ENCODE measurements at places on chromosomes 1 and 21.

DNA sequence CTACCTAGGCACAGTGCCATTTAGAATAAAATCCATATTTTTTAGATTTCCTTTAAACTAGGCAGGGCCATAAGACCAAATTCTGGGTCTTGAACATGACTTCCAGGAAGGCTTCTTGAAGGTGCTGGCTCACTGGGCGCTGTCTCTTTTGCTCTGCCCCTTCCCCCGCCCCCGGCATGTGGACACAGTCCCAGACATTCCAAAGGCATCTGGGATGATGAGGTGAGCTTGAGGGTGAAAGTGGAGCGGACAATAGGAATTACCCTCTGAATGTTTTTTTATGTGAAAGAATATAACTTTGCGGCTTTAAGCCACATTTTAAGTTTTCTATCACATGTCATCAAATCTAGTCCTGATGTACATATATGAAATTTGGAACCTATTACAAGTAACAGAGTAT is 29.4 kb downstream of the RWDD3 start:
- no peak for DNase-seq

GRCh38 chr1:203754455-203754864 is 10.5 kb upstream of the LAX1 start:
- no peak for DNase-seq

DNA sequence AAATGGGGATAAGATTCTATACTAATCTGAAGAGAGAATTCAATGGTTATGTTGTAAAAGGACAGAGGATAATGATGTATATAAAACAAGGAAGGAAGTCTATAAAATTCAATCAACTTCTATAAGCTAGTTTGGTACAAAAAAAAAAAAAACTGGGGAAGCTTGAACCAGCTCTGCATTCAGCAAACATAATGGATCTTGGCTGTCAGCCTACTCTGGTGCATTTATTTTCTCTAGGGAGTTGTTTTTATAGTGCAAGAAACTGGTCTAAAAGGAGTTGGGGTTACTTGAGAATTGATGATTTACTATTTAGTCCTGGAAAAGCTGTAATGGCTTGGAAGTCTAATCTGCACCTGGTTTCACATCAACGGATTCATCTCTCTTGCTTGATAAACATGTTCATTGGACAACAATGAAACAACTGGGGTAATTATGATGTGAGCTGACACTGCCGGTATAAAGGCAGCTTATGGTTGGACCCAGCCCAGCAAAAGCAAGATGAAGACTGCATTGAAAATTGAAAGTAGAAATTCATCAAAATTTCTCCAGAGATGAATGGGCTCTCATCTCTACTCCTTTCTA is 199.4 kb upstream of the NRIP1 start:
- no peak for DNase-seq

- DNase-seq, result no peak
Observed at GRCh38 chr1:166902279-166902678, 26.2 kb upstream of the TADA1 start.

GRCh38 chr1:78726686-78727085 is 77.1 kb downstream of the IFI44 start:
- no peak for DNase-seq

- DNase-seq, result no peak
Observed at GRCh38 chr1:222382171-222382570, 165.7 kb downstream of the HHIPL2 start.

DNA sequence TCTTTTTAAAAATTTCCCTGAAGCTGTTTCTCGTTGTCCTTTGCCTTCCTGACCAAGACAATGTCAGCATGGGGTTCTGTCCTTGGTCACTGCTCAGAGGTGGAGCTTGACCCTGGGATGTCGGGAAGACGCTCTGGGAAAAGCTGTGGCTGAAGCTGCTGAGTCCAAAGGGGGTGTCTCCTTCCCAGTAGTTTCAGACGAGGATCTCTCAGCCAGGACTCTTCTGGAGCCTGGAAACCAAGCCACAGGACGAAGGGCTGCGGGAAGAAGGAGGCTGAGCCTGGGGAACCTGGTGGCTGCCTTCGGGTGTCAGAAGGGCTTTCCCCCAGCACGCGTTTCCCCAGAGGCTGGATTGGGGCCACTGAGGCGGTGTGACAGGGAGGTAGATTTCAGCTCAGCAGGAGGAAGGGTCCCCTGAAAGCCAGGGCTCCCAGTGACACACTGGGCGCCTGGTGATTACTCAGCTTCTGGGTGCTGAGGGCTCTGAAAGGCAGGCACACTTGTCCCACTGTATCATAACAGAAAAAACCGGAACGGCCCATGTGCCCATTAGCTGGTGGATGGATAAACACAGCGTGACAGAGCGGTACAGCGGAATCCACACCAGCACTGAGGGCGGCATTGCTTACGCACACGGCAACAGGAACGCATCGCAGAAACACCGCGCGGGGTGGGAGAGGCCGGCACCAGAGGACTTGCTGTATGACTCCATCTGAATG is 5.0 kb upstream of the KRTAP12-1 start:
- no peak for DNase-seq

DNA sequence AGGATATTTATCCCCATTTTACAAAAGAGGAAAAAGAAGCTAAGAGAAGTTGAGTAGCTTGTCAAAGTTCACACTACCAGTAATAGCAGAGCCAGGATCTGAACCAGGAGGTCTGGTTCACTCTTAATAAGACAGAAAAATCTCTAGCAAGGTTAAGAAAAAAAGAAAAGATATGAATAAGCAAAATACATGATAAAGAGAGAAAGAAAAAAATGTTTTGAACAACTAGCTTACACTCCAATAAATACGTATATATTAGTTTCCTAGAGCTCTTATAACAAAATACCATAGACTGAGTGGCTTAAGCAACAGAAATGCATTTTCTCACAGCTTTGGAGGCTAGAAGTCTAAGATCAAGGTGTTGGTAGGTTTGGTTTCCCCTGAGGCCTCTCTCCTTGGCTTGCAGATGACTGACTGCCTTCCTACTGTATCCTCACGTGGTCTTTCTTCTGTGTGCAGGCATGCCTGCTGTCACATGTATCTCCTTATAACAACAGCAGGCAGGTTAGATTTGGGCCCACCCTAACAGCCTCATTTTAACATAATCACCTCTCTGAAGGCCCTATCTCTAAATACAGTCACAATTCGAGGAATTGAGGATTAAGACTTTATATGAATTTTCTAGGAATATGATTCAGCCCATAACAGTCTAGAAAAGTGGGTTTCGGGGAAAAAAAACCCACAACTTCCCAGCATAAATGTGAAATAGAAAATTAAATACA is 60.4 kb downstream of the LEPR start:
- DNase-seq, result no peak

All from GM10248 (cell line).